ENCODE measurements at places on chromosomes 3 and 15. TPM values are rescaled to one million over a fixed set of nuclear protein-coding genes. Genes with fewer than 3 reads are reported as not detected.

CYP11A1 gene
- 4.3 TPM for total RNA-seq

FANCD2OS gene
- total RNA-seq, result not detected

ANKUB1 gene
- total RNA-seq, result 2.8 TPM

FOXB1 gene
- not detected for total RNA-seq

UROC1 gene
- total RNA-seq, result not detected

- DNase-seq, result no peak
These were observed 7.0 kb downstream of the GYG1 start for GRCh38 chr3:148998297-148998696.

- no peak for DNase-seq
These were observed 53.0 kb downstream of the IQSEC1 start for GRCh38 chr3:13020159-13020750.

- no peak for DNase-seq
These were observed 11.2 kb upstream of the ACTL6A start for GRCh38 chr3:179551349-179552105.

- no peak for DNase-seq
These were observed 32.1 kb upstream of the B3GALNT1 start for GRCh38 chr3:161137260-161137659.

- no peak for DNase-seq
These were observed 47.4 kb downstream of the SLC15A2 start for GRCh38 chr3:121941592-121941991.

DNA sequence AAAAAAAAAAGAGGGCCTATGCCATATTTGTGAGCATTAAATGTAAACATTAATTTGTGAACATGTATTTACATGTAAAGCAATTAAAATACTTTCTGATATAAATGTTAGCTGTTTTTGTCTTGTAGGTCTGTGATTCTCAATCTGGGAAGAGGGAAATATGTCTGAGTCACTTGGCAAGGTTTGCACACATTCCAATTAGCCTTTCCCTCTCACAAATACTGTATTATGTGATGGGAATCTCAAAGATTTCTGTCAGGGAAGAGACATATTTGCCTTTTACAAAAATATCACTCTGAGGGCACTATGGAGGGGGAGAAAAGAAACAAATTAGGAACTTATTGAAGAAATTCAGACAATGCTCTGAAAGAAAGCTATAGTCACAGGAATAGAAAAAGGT, 483.6 kb downstream of the GBE1 start:
- DNase-seq, result no peak

GRCh38 chr3:25038271-25038670, 389.8 kb upstream of the RARB start:
- no peak for DNase-seq

- peak; percentile 45 for DNase-seq
These were observed 12.6 kb downstream of the TMEM43 start for GRCh38 chr3:14137445-14137844.

- DNase-seq, result no peak
These were observed 26.2 kb downstream of the PSTPIP1 start for GRCh38 chr15:77021088-77021481.

- DNase-seq, result no peak
These were observed 45.3 kb upstream of the KY start for GRCh38 chr3:134696155-134696554.

DNA sequence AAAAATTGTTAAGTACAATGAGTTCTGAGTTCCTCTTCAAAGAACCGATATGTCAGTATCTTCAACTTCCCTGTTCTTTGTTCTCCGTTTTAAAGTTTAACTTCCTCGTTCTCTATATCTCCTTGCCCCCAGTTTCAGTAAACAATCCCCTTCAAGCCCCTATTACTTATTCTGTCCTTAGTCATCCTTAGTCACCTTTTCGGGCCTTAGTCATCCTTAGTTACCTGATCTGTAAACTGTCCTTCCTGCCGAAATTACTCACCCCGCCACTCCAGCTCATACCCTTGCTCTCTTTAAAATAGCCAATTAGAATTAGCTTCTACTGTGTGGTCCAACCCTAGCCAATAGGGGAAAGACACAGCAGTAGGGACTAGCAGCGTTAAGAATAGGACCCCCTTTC, 1165.6 kb downstream of the NSUN3 start:
- DNase-seq, result no peak

DNA sequence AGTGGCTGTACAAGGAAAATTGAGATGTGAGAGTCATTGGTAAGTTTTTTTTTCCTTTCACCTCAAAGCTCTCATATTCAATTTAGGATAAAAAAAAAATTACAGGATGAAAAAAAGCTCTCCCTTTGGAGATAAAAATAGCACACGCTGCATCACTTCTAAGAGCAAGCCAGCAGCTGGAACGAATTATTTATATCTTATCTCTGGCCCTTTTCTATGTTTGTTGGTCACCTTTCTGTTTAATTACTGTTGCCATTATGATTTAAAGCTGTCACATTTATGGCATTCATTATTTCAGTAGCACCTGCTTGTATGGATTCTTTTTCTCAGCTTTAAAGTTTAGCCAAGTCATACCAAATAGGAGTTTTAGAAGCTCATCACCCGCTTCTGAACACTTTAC, 171.6 kb upstream of the PDZRN3 start:
- no peak for DNase-seq

DNA sequence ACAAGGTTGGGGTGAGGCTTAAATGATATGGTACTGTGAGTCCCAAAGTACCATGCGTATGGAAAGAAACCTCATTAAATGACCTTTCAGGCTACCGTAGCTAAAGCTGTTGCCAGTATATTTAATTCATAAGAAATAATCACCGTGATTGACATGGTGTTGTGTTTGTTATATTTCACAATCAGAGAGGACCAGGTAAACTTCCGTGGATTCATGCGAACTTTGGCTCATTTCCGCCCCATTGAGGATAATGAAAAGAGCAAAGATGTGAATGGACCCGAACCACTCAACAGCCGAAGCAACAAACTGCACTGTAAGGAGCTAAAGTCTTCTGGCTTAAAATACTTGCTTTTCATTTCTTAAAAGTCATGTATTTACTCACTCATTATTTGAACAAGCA, 31.5 kb downstream of the CHP1 start:
- DNase-seq, result no peak

- DNase-seq, result no peak
These were observed 9.3 kb downstream of the MKRN3 start for GRCh38 chr15:23574742-23575141.

DNA sequence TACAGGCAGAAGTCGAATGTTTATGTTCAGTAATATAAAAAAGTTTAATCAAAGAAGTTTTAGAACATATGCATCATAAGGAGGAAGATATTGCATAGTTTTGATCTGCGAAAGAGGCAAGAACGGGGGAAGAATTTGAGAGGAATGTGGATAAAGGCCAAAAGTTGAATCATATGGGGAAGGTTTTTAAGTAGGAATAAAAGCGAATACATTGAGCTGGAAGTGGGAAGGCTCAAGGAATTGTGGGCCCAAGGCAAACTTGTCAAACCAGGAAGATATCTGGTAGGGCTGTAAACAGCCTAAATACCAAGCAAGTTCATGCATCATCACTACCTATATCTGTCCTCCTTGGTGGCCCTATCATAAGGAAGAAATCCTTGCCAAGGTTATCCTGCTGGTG, 186.9 kb downstream of the MAGI1 start:
- no peak for DNase-seq

GRCh38 chr3:54983266-54984099, 55.6 kb upstream of the LRTM1 start:
- DNase-seq, result no peak

DNA sequence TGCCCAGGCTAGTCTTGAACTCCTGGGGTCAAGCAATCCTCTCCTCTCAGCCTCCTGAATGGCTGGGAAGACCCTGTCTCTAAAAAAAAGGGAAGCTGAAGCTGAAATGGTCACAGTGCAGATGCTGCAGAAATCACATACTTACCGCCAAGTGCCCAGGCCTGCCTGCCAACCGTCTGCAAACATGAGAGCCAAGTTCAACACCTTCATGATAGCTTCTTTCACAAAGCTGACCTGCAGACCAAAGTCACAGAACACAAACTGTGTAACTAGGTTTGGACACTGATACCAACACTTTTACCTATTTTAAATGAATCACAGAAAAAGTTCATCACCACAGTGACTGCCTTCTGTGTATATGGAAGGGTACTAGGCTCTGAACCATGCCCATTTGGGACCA, 22.8 kb upstream of the CYFIP1 start:
- DNase-seq, result no peak

DNA sequence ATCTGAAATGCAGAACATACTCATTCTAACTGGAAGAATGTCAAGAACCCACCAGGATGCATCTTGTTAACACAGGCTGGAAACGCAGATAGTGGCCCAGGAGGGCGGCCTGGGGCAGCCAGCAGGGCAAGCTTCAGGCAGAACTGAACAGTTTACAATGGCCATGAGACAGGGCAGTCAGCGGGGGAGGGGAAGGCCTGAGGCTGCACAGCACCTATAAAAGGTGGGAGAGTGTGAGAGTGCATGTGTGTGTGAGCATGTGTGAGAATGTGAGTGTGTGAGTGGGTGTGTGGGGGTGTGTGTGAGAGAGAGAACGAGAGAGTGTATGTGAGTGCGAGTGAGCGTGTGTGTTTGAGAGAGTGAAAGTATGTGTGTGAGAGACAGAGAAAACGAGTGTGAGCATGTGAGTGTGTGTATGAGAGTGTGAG, 26.8 kb upstream of the SLCO2A1 start:
- no peak for DNase-seq

GRCh38 chr3:124419303-124419702, 310.9 kb upstream of the UMPS start:
- no peak for DNase-seq

GRCh38 chr3:63193647-63194046, 84.5 kb upstream of the SYNPR start:
- DNase-seq, result no peak

DNA sequence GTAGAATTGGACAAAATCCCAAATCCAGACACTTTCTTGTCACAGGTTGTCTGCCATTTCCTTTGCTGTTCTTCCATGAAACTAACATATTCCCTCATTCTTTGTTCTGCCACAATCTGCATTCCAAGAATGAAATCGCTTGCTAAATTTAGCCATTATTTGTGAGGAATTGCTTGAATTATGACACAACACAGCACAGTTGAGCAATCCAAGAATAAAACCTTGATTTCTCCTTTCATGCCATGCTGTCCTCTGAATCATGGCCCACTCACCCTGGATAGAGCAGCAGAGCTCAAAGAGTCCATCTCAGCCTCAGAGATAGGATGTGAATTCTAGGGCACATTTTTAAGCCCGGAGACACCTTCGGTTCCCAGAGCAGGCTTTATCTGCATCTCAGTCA, 35.2 kb upstream of the GREM1 start:
- no peak for DNase-seq

DNA sequence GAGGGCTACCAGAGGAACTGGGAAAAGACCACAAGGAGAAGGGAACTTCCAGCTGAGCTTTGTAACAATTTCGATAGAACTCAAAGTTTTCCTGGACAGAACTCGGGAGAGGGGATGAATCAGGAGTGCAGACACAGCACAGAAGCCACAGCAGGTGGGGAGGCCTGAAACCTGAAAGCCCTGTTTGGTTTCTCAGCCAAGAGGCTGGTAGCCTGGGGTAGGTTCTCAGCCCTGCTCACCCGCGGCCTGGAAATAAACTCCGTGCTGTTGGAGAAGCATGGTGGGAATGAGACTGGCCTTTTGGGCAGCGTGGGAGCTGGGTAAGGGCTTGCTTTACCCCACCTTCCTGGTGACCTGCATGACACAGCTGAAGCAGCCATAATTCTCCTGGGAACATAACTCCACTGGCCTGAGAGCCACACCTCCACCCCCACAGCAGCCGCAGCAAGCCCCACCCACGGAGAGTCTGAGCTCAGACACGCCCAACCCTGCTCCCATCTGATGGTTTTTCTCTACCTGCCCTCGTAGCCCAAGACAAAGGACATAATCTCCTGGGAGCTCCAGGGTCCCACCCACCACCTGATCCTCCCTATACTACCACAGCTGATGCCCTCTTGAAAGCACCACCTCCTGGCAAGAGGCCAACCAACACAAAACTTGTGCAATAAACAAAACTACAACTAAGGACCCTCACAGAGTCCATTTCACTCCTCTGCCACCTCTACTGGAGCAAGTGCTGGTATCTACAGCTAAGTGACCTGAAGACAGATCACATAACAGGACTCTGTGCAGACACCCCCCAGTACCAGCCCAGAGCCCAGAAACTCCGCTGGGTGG, 52.5 kb upstream of the CHRM5 start:
- DNase-seq, result no peak

GRCh38 chr3:49158103-49158709, 7.9 kb downstream of the CCDC71 start:
- no peak for DNase-seq

GRCh38 chr3:64318001-64318400, 92.7 kb upstream of the PRICKLE2 start:
- no peak for DNase-seq

DNA sequence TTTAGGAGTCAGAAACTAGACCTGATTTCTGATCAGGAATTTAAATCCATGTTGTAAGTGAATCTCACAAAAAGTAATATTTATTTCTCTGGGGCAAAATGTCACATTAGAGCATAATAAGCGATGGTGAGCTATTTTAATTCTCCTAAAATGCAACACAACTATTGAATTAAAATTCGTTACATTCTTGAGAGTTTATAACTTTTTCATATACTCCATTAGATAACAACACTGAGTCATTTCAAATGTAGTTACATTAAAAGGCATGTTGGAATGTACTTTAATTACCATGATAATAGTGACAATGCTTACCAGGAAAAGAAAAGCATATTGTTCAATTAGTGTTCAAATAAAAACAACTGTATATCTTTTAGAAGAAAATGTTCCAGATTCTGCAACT, 116.9 kb downstream of the CADM2 start:
- no peak for DNase-seq

- no peak for DNase-seq
These were observed 74.9 kb downstream of the NBEAL2 start for GRCh38 chr3:47054412-47054811.

DNA sequence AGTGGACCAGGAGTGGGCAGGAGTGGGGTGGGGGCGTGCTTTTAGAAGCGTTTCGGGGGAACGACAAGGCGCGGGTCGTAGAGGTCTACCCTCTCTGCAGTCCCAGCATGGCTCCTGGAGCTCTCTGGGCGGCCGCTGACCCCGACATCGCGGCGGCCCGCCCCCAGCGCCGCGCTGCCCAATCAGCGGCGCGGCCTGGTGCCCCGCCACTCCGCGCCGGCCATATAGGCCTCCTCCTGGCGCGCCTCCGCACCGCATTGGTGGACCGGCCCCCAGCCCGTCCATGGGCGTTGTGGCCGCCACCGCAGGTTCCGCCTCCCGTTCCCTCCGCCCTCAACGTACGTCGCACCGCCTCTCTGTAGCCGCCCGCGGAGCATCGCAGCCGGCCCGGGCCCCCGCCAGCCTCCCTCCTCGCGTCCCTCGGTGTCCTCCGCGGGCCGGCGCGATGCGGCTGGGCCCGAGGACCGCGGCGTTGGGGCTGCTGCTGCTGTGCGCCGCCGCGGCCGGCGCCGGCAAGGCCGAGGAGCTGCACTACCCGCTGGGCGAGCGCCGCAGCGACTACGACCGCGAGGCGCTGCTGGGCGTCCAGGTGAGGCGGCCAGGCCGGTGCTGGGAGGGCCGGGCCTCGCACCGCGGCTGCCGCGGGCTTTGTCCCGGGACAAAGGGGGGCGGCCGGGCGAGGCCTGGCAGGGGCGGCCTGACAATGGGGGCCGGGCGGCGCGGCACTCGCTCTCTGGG, at the start of gene RCN2:
Gene RCN2, plus strand, starts transcription at position 353 of the 738 bp plus-strand sequence. Its CDS starts 93 bp downstream, at position 446.
- peak; percentile 97 for DNase-seq

Data from sciatic nerve (tissue), 2 donors.